Neural progenitor cell (in vitro differentiated cells): ENCODE measurements at places on chromosomes 3 and 15.
A peak's percentile ranks its signal among the peaks of the same experiment; 100 is the strongest.

GRCh38 chr15:53558384-53558783 is 201.1 kb downstream of the WDR72 start:
- no peak for DNase-seq

GRCh38 chr15:66925721-66926120 is 139.7 kb upstream of the SMAD3 start:
- no peak for DNase-seq

- DNase-seq = no peak
Observed at GRCh38 chr15:62888623-62889022, 153.9 kb upstream of the TPM1 start.

DNA sequence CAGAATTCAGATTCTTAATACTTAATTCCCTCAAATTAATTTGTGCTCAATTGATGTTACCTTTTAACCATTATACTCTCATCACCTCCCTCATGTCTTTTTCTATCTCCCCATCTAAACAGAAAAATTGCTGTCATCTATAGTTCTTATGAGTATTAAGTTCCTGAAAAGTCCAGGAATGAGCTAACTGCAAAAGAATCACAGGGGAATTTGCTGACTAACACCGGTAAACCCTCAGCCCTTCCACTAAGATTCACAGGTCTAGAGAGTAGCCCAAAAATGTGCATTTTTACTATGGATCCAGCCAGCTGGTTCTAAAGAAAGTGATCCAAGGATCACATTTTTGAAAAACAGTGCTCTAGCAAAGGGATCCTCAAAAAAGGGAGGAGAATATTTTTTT is 67.0 kb downstream of the SETD2 start:
- DNase-seq = no peak

DNA sequence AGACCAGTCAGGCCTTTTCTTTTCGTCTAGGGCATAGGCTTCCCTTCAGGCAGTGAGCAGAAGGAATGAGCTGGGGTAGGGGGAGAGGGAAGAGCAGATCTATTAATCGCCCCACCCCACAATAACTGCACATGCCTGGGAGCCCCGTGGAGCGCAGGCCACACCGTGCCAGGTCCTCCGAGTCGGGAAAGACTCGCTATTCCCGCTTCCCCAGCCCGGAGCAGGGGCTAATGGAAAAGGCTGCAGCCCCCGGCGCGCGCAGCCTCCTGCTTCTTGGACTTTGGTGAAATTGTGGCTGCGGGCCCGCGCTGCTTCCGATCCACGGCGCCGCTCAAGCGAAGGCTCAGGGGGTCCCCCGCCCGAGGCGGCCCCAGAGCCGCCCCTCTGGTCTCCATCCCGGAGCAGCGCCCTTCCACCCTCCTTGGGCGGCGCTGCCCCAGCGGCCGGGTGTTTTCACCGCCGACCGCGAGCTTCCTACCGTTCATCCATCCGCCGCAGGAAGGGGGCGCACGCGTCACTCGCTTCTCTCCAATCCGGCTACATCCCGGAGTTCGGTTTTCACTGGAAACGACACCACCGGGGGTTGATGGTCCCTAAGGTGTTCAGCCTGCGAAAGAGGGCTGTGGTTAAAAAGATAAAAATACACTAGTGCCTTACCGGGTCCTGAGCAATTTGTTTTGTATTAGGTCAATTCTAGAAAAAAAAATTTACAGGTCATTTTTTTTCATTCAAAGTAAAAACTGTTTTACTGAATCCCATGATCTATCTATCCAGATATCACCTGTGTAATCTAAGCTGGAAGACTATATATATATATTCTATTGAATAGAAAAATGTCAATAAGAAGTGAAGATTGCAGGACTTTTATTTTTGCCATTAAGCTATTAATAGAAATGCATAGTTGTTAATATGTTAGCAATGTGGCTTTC is 4.4 kb upstream of the SYNM start:
- DNase-seq = peak; percentile 90

DNA sequence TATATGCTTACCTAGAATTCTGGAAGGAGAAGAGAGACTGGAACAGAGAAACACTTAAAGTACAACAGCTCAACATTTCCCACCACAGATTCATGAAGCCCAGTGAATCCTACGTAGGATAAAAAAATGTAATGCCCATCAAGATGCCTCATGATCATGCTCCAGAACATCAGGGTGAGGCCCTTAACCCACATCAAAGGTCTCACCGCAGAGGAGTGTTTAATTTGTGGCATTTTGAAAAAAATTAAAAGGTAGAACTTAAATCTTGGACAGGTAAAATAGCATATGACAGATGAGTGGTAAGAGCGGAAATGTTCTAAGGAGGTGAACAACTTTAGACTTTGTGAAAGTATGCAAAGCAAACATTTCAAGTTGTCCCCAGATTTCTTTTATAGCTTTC is 9.7 kb upstream of the SLC6A20 start:
- no peak for DNase-seq

DNA sequence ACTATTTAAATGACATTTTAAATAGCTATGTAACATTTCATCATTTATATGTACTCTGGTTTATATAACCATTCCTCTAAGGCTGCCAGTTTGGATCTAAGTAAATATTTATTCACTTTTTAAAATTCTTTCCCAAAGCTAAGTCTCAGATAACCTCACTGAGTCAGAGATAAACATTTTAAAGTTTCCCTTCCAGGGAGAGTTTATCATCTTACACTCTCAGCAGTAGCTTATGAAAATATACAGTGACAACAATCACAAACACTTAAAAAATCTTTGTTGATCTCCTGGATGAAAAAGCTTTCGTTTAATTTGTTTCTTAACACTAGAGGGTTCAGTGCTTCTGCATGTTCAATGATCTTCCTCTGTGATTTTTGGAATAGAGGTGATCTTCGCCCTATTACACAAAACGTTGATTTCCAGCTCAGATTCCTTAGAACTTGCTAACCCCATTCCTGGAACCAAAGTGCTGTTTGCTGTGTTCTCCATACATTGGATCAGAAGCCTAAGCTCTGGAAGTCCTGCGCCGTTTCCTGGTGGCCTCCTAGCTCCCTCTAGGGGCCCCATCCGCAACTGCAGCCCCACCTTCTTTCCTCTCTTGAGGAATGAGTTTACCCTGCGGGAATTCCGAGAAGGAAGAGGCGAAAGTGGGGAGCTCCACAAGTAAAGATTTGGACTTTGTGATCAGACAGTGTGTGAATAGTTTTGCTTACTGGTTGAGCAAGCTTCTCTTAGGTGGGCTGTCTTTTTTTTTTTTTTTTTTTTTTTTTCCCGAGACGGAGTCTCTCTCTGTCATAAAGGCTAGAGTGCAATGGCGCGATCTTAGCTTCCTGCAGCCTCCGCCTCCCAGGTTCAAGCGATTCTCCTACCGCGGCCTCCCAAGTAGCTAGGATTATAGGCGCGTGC is 29.3 kb upstream of the SACM1L start:
- DNase-seq = peak; percentile 68

GRCh38 chr3:45417930-45418847 is 29.8 kb downstream of the LARS2 start:
- DNase-seq = no peak

DNA sequence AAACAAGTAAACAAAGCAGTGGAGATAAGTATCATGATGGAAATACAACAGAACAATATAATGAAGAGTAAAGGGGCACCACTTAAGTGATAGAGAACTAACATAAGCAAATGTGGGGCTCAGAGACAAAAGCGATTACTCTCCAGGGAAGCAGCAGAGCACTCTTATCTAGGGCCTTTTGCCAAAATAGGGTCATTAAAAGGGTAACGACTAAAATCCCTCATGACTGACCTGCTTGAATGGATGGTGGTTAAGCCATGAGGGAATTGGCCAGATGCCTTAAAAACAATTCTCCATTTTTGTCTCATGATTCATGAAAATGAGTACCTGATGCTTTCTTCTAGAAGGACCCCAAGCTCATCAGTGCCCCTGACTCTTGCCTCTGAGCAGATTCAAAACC is 3.2 kb upstream of the SLC7A14 start:
- DNase-seq = no peak
